ENCODE measurements at places on chromosomes 1 and 21. TPM values are rescaled to one million over a fixed set of nuclear protein-coding genes. Genes with fewer than 3 reads are reported as not detected.

The NOS1AP gene
- total RNA-seq = 5.0 TPM

GRCh38 chr1:9004700-9005394 is 21.4 kb downstream of the SLC2A7 start:
- DNase-seq = peak; percentile 79

DNA sequence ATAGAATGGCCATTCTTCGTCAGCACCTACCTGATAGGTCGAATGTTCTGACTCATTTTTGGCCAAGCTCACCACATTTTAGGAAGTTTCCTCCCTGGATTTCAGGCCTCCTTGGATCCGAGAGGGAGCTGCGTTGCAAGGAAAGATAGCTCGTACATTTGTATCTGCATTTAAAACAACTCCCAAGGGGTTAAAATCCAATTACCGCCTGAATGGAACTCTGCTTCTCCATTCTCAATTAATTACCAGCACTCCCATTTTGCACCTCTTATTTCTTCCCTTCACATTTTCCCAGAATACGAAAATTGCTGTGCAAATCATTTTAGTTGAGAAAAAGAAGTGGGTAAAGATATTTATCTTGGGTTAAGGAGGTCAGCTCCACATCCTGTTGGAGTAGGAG is 610.7 kb downstream of the NPHP4 start:
- DNase-seq = no peak

The HES2 gene
- 0.26 TPM for total RNA-seq

The TOE1 gene
- total RNA-seq = 10.9 TPM

The RPTN gene
- total RNA-seq = not detected

The GPR37L1 gene
- not detected for total RNA-seq

- DNase-seq = no peak
These were observed 292.0 kb upstream of the PLXNA2 start for GRCh38 chr1:208536212-208536611.

DNA sequence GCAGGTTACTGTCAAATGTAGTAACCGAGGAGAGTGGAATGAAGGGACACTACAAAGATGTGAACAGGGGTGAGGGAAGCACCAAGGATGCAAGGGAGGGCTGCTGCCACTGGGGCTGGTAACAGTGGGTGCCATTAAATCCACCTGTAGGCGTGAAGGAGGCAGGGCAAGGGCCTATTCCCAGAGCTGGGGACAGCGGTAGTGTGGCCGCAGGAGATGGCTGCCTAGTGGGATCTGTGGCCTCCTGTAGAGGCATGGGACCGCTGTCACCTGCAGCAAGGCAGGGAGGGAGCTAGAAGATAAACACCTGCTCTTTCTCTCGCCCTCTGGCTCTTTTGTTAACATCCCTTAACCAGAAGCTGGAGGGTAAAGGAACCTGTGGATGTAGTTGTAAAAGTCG is 80.5 kb upstream of the CNIH3 start:
- no peak for DNase-seq

The UTS2 gene
- total RNA-seq = 0.82 TPM

- no peak for DNase-seq
These were observed 5.9 kb downstream of the AGT start for GRCh38 chr1:230707732-230708630.

The KCNE1 gene
- 29.5 TPM for total RNA-seq

The CD1E gene
- 1.3 TPM for total RNA-seq

DNA sequence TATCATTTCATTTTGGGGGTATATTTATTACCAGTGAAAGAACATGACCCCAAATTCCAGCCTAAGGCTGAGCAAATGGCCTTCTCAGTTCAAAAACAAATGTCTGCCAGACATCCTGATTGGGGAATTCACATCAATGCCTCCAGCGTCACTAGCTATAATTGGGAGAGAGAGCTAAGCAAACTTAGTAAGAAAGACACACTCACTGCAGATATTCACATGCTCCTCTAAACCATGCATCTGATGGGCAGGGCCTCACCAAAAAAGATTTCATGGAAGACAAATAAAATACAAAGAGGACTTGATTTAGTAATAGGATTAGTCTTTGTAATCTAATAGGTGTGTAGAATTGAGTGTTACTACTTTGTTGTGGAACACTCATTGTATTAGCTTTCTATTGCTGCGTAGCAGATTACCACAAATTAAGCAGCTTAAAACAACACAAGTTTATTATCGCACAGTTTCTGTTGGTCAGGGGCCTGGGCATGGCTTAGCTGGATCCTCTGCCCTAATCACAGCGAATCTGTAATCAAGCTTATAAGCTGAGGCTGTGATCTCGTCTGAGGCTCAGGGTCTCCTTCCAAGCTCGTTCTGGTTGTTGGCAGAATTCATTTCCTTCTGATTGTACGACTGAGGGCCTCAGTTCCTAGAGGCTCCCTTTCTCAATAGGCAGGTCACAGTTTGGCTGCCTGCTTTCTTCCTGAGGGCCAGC is 243.0 kb downstream of the PBX1 start:
- DNase-seq = no peak
